Activated T-cell treated with anti-CD3 and anti-CD28 coated beads for 48 hours (primary cell): ENCODE measurements at places on chromosomes 3 and 15.

DNA sequence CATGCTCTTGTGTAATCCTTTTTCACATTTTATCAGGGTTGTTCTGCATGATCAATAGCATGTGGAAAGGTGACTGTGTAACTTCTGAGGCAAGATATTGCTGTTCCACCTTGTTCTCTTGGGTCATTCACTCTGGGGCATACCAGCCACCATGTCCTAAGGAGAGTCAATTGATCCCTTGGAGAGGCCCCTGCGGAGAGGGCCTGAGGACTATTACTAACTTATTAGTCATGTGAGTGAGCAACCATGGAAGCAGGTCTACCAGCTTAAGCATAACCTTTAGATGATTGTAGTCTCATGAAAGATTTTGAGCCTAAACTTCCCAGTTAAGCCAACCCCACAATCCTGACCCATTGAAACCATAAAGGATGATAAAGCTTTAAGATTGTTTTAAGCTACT lies 22.0 kb upstream of the COL6A5 start:
- no peak for DNase-seq

DNA sequence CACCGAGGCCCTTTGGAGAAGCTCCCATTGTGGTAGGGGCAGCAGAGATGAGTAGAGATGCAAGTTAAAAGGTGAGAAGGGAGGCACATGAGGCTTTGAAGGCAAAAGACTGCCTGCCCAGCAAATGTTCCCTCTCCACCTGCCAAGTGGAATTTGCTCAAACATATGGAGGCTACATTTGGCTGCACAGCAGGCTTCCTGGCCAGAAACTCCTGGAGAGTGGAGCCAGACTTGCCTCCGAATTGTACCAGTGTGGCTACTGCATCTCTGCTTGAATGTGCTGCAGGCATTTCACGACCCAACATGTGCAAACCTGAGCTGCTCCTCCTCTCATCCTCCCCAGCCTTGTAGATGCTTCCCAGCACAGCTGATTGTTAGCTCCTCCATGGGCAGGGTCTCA lies 229.2 kb downstream of the ZNF621 start:
- no peak for DNase-seq

- no peak for DNase-seq
Observed at GRCh38 chr3:191476066-191476772, 15.3 kb downstream of the PYDC2 start.

- DNase-seq = no peak
Observed at GRCh38 chr3:39282057-39282456, 2.2 kb upstream of the CX3CR1 start.

DNA sequence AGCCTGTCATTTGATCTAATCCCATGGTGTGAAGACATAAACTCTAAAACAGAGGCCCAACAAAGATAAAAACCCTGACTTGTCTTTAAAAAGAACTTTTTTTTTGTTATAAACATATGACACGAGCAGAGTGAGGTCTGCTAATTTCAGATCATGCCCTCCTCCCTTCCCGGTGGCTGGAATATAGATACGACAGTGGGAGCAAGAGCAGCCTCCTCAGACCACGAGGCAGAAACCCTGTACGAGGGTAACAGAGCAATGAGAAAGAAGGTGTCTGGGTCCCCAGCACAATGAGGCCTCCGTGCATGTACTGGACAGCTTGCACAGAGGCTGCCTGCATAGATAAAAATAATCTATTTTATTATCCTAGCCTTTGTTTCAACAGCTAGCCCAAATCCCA lies 5.8 kb downstream of the TPRA1 start:
- DNase-seq = no peak

GRCh38 chr3:152403632-152404066 lies 134.9 kb downstream of the MBNL1 start:
- DNase-seq = no peak

GRCh38 chr3:154324919-154325318 lies 632 bp upstream of the DHX36 start:
- DNase-seq = no peak

- DNase-seq = no peak
Observed at GRCh38 chr15:60371175-60372051, 26.4 kb downstream of the ANXA2 start.
